ENCODE measurements at places on chromosomes 7 and 10.

DNA sequence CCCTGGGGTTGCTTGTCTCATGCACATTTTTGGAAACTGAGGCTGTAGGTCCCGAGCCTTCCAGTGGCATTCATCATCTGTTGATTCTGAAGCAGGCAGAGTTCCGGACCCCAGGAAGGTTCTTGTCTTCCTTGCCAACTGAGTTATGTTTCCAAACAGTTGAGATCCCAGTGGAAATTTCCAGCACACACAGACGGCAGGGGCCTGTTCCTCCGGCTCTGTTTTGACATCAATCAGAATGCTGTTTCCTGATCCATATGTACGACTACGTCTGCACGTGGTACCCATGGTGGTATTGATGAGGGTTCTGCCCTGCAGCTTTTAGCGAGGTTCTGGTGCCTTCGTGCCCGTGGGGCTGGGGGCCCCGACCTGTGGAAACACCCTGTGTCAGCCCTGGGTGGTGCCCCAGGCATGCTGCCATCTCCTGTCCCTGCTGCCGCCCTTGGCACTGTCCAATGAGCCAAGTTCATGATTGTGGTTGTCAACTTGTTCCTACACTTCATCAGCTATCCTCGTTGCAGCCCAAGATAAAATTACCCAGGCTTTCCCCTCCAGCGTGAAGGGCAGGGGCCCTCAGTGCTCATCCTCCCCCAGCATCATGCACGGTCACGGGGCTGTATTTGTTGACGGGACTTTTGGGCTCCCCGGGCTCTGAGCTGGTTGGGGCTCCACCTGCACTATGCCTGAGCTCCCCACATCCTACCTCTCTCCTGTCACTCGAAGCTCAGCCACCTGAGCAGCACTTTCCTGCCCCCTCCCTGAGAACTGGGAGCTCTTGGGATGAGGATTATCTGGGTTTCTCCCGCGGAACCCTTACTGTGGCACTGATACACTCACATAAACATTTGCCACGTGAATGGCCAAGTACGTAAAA is 7.8 kb upstream of the DPYSL4 start:
- no peak for DNase-seq

- no peak for DNase-seq
Observed at GRCh38 chr10:126247446-126247975, 140.8 kb downstream of the ADAM12 start.

- no peak for DNase-seq
Observed at GRCh38 chr10:52064084-52064845, 249.8 kb upstream of the DKK1 start.

DNA sequence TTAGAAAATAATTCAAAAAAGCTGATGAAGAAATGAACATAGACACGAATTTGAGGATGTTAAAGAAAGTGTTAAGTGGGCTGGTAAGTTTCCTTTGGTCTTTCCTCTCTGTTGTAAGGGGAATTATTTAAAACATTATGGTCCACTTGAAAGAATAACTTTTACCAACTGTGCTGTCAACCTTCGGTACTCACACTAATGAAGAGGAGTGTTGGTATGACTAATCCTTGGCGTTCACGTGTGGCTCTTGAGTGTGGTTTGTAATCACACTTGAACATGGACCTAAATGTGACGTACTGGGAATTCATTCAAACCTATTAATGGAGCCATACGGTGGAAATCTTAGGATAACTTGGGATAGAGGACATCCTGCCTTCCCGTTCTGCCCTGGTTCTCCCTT is 41.3 kb downstream of the TBXAS1 start:
- no peak for DNase-seq

DNA sequence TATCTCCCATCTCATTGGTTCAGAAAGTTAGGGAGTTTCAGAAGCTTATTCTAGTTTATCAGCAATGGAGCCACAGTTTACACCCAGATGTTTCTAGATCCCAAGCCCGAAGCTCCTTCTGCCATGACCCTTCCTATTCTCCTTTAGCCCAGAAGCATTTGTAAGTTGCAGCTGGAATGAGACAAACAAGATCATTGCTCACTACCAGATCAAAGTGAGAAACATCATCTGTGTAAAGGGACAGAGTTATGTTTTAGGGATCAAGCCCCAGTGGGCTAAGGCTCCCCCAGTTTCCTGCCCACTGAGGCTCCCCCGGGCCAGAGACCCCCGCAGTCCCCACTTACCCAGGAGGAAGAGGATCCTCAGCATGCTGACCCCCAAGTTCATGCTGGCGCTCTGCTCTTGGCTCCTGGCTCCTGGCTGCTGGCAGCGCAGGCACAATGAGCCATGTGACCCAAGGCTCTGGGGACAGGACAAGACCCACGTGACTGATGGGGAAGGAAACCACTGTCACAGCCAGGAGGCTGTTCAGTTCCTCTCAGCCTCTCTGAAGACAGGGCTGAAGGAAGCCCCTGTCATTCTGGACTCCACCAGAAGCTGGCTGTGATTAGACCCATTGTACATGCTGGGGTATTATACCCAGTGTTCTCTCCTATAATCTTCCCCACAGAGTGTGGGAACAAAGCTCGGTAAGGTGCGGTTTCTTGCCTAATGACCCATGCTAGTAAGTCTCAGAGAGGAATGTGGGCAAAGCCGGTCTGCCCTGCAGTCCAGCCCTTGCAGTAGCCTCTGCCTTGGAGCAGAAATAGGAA is at the start of gene TMEM273:
Gene TMEM273, minus strand, starts transcription at position 442 of the 812 bp plus-strand sequence. Its CDS starts 55 bp downstream, at position 387.
- DNase-seq, result peak; percentile 85

Data from substantia nigra (tissue), 51 donors.